Central memory CD4-positive, alpha-beta T cell (primary cell): ENCODE measurements at places on chromosomes 2 and 18.

GRCh38 chr2:166592750-166593149, 98.7 kb upstream of the SCN7A start:
- DNase-seq: no peak

- DNase-seq: no peak
Measured at GRCh38 chr2:237720444-237720843, 78.1 kb upstream of the RBM44 start.

GRCh38 chr2:96861074-96861473, 3.3 kb upstream of the ANKRD39 start:
- DNase-seq: no peak

DNA sequence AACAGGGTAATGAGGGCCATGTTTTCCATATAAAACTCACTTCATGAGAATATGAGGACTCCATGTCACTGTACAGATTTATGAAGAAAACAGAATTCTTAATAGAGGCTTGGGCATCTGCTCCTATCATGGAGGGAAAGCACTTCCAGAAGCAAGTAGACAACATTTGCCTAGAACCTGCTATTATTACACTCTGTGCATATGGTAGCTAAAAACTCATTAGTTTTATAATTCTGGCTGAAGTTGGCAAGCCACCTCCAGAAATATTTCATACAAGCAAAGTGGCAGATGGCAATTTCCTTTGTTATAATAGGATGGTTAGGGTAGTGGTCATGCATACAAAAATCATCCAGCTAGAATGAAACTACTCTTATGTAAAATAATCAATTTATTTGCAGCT, 65.8 kb upstream of the TLK1 start:
- DNase-seq: no peak

- DNase-seq: no peak
Measured at GRCh38 chr18:37847544-37847943, 281.9 kb upstream of the CELF4 start.

- DNase-seq: no peak
Measured at GRCh38 chr2:193476171-193476800, 1281.6 kb upstream of the TMEFF2 start.
